Thymus (tissue), 14 donors: ENCODE measurements at places on chromosomes 12 and 14. TPM values are rescaled to one million over a fixed set of nuclear protein-coding genes. Genes with fewer than 3 reads are reported as not detected.

Gene AQP6
- polyA plus RNA-seq = under 0.01 TPM

Gene TSPAN8
- 5.9 TPM for polyA plus RNA-seq

Gene CCDC177
- 0.02 TPM for polyA plus RNA-seq

DNA sequence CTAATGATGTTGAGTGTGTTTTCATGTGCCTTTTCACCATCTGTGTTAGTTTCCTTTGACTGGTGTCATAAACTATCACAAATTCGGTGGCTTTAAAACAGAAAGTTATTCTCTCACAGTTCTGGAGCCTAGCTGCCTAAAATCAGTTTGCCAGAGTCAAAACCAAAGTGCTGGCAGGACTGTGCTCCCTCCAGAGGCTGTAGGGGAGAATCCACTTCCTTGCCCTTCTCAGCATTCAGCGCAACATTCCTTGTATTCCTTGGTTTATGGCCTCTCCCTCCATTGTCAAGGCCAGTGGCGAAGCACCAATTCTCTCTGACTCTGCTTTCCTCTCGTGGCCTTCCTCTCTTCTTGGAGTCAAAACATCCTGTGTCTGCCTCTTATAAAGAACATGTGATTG, 174.2 kb upstream of the PDE3A start:
- DNase-seq = no peak

DNA sequence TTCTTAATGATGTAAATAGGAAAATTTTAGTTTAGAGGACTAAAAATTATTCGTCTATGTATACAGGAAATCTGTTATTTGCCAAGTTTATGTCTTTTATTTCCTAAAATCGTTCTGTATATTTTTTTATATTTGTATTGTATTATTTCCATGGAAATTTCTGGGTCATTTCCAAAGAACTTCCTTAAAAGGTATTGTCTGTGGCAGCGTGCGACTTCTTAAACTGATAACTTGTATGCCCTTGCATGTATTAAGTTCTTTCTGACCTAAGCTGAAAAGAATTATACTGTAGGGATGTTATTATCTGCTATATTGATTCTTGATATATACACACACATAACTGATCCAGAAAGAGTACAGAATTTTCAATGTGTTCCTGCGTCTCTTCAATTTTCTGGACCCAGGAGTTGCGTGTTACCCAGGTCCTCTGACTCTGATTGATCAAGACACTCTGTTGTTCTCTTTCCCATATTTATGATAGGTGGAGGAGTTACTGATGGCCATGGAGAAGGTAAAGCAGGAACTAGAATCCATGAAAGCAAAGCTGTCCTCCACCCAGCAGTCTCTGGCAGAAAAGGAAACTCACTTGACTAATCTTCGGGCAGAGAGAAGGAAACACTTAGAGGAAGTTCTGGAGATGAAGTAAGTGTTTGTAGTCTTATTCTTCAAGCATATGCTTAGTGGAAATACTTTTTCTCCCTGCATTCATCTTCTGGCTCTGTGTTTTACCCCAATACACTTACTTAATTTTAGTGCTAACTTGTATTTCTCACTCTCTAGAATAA, 298.5 kb downstream of the ERC1 start:
- no peak for DNase-seq

DNA sequence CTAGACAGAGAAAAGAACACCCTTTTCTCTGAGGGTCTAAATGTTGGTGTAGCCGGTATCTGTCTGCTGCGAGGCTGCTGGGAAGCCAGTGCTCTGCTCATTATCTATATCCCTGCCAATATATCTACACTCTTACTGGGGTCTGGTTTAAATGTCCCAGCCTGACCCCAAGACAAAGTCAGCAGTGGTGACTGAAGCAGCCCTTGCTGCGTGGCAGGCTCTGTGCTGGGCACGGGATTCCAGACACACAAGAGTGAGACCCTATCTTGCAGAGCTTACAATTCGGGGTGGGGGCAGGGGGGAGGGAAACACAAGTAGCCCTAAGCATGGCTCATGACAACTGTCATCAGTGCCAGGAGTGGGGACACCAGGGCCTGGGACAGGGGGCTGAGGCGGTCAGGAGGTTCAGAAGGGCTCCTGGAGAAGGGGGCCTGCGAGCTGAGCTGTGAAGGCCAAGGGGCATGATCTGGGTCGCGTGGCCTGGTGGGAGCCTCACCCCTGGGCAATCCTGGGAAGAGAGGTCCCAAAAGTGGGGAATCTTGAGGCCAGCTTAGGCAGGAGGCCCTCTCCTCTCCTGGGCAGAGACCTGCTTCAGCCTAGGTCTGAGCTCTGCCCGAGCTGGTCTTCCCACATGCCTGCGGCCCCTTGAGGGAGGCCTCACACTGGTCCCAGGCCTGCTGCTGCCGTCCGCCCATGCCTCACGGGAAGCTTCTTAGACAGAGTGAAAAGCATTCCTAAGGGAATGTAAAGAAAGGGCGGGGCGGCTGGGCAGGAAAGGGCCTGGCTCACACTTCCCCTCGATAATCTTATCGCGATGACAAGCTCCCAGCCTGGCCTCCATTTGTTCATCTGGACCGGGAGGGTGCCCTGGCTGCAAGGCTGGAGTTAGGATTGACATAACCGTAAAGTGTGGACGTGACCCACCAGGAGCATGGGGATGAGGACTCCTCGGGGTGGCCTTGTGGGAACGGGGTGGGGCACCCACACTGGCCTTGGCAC, 7.3 kb upstream of the RCOR1 start:
- DNase-seq = no peak

DNA sequence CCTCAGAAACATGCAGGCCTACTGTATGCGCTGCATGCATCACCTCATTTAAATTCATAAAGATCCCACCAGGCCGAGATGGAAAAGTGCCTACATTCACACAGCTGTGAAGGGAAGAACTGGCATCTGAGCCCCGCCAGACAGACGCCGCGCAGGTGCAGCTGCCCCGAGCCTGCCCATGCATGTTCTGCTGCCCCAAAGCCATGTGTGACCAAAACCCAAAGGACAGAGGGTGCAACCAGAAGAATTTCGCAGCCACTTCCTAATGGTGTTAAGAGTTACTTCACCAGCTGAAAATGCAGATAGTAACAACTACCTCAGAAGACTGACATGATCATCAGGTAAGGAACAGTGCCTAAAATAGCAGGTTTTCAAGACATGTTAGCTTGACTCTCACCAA, 13.5 kb upstream of the KRT8 start:
- no peak for DNase-seq

DNA sequence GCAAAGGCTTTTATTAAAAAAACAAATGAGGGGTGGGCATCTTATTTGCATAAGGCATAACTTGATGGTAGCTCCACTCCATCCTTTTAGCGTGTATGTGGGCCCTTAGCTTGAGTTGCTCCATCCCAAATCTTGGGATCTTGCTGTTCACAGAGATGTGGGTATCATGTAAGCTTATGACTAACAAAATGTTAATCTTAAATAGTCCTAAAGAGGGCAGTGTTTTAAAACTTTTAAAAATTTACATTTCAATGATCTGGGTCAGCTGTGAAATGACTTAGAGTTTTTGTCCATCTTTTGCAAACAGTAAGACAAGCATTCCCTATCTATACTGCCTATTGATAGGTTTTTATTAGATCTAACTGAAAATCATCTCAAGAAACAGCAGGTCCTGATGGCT, 86.0 kb downstream of the SLCO1A2 start:
- no peak for DNase-seq

DNA sequence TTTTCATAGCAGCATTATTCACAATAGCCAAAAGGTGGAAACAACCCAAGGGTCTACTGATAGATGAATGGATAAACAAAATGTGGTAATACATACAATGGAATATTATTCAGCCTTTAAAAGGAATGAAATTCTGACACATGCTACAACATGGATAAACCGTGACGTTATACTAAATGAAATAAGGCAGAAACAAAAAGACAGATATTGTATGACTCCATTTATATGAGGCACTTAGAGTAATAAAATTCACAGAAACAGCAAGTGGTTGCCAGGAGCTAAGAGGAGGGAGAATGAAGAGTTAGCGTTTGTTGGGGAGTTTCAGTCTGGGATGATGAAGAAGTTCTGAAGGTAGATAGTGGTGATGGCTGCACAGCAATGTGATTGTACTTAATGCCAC, 76.6 kb downstream of the DCAF5 start:
- DNase-seq = no peak

DNA sequence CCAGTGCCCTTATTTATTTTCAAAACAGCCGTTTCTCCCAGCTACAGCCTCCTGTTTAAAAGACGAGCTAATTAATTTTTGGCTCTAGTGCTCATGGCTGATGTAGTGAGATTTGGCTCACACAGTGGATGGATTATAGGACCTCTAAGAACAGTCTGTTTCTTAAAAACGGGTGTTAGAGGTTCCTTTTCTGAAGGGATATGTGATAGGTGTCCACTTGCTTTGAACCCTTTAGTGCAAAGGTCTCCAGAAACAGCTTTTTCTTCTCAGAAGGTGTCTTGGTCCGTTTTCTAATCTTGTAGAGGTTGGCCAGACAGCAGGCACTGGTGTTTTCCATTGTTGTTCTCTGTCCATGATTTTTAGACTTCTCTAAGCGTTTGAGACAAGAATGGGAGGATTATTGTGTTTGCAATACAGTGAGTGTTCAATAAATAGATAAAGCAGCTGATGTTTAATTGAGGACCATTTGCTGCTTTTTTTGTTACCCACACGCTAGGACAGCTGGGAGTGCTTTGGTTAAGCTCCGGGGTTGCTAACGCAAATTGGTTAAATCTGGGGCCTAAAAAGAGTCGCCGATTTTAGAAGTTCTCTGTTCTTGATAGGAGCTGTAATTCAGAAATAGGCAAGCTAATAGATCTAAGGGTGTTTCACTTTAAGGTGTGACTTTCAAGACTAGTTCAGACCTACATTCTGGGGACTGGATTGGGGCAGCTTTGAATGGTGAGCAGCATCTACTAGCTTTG, 1.0 kb downstream of the BORCS5 start:
- DNase-seq = no peak

- DNase-seq = no peak
Measured at GRCh38 chr12:98359856-98360255, 155.5 kb upstream of the TMPO start.

GRCh38 chr14:45906257-45906656, 653.3 kb upstream of the MIS18BP1 start:
- no peak for DNase-seq

- no peak for DNase-seq
Measured at GRCh38 chr12:61916831-61917230, 343.4 kb upstream of the USP15 start.

GRCh38 chr12:4082809-4083403, 190.7 kb upstream of the CCND2 start:
- no peak for DNase-seq
